ENCODE measurements at places on chromosomes 1 and 21.

GRCh38 chr1:205481629-205482151 lies 22.8 kb upstream of the CDK18 start:
- DNase-seq = no peak

DNA sequence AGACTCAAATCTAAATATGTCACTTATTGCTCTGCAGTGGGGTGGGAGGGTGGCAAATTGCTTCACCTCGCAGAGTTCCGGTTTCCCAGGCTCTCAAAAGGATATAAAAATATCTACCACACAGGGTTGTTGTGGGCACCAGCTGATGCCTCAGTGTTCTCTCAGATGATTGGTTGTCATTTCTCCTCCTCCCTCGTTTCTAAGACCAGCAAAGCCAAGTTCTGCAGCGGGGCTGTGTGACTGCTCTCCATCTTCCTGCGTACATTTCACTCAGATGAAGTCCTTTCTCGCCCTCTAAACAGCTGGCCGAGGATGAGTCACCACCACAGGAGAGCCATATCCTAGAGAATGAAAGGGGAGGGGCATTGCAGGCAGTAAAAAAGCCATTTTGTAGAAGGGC lies 35.0 kb upstream of the VWA5B1 start:
- no peak for DNase-seq

- no peak for DNase-seq
Measured at GRCh38 chr1:4071653-4072052, 171.6 kb upstream of the C1orf174 start.

DNA sequence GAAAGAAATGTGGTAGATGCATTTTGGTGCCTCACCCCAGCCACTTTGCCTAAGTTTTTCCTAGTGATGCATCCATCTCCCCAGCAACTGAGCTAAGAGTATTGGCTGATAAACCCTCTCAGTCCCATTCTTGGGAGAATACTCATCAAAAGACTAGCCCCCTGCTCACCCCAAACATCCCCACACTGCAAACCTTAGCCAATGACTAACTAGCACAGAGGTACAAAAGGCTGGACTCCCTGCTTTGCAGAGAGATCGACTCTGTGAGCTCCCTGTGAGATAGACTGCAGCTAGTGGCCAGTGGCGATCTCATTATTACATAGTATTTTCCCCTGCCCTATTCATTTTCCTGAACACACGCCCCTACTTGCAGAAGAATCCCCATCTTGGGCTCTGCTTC lies 155.3 kb downstream of the HHIPL2 start:
- DNase-seq = no peak

- DNase-seq = no peak
Measured at GRCh38 chr1:181318858-181319235, 164.5 kb upstream of the CACNA1E start.

- no peak for DNase-seq
Measured at GRCh38 chr1:199287206-199287605, 648.4 kb downstream of the PTPRC start.

- no peak for DNase-seq
Measured at GRCh38 chr1:156551066-156551643, 21.2 kb downstream of the IQGAP3 start.

DNA sequence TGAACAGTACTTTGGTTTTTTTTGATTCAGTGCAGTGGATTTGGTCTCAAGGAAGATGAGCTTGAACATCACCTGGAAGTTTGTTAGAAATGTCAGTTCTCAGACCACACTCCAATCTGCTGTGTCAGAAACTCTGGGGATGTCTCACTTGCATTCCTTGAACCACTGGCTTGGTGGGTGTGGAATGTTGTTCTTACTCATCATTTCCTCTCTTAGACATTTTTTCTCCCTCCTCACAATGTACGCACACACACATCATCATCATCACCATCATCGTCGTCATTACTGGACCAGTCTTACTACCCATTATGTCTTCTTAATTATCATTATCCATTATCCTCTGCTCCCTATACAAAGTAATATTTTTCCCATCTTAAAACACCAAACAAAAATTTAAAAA lies 91.9 kb upstream of the KCNK2 start:
- DNase-seq = peak; percentile 24

DNA sequence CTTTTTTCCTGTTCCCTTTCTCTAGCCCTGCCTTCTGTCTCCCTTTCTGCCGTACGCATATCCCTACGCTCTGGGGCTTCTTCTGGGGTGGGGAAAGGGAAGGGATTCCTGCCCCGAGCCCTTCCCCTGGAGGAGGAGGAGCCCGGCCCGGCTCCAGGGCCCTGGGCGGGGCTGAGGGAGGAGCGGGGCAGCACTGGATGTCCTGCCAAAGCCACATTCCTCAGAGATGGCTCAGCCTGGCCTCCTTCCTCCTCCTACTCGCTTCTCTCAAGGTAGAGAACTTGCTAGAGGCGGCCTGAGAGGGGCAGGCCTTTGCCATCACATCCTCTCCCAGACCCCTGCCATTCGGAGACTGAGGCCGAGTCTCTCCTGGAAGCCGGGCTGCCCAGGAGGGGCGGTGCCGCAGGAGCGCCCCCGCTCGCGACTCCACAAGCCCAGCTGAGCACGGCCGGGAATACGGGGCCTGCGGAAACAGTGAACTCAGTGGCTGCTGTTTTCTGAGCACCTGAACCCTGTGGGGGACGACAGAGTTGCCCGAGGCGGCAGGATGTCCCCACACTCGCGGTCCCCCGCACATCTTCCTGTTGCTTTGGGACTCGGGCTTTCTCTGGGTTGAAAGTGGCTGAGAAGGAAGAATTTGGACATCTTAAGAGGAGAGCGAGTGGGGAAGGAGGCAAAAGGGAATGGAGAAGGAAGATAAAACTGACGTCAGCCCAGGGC lies 12.2 kb downstream of the ADAMTSL4 start:
- DNase-seq = peak; percentile 99

GRCh38 chr1:59609245-59609644 lies 205.5 kb upstream of the HOOK1 start:
- DNase-seq = no peak

DNA sequence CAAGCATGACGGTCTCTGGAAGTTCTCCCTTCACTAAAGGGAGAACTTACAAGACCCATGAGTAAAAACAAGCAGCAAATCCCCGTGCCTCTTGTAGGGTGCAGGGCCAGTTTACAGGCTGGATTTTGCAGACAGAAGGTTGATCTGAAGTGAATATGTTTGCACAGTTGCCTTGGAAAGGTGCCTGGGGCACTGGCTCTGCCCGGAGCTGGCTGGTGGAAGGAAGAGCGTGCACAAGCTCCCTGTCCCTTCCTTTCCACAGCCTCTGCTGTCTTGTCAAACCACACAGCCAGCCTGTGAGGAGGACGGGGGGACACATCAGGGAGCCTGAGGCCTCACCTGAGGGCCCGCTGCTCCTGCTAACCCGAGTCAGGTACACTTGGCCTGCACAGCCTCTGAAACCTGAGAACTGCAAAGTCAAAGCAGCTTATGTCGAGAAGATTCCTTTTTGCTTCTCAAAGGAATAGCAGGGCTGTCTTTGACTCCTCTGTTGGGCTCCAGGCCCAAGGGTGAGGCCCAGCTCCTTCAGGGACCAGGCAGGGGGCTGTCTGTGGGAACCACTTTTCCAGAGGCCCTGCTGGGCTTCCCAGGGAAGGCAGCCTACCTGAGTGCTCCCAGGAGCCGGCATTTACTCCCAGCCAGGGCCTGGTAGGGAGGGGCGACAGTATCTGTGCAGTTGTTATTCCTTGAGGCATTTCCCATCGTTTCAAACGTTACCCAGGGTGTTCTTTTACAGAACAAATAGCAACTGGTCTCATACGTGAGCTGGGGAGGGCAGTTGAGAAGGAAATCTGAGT lies 251.5 kb downstream of the SIPA1L2 start:
- DNase-seq = no peak

DNA sequence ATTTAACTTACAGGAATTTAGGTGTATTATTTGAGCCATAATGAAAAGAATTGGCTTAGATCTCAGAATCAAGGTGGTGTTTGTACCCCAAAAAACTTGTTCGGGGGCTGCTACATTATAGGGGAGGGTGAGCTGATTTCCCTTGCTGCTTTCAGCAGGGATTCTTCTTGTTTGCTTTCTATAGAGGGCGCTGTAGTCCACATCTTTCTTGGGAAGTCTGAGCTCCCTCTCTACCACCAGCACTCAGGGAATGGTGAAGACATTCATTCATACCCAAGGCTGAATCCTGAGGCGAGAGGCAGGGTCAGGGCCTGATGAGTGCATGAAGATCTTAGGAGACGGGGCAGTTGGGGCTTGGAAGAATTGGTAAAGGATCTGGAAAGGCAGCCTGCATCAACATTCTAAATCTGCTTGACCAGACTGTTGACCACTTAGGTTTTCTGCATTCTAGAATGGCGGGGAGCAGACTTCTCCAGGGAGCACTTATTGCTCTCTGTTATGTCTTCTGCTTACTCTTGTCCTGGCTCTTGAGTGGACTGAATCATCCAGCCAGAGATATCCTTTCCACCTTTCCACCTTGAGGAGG lies 18.9 kb downstream of the SPATA46 start:
- peak; percentile 22 for DNase-seq

GRCh38 chr1:29711582-29712283 lies 475.4 kb downstream of the PTPRU start:
- peak; percentile 72 for DNase-seq

GRCh38 chr1:203146537-203146936 lies 19.0 kb downstream of the ADORA1 start:
- no peak for DNase-seq

DNA sequence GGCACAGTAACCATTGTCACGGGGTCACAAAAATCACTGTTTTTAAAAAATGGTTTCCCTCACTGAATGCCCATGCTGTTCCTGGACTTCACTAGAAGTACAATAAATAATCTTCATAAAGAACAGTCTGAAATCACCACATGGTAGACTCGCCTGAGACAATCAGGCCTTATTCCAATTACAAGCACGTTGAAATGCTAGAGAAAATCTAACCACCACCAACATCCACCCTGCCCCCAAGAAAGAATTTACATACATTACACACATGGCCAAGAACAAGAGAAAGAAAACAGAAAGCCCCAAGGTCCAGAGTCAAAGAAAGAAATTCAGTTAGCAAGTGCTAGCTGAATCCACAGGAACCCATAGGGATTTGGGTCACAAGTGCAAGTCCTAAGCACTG lies 107.0 kb upstream of the ERG start:
- no peak for DNase-seq

- no peak for DNase-seq
Measured at GRCh38 chr1:148289647-148290046, 137.6 kb upstream of the NBPF11 start.

- DNase-seq = no peak
Measured at GRCh38 chr1:25774206-25774803, 25.7 kb upstream of the SELENON start.

GRCh38 chr21:26070822-26071425 lies 99.6 kb downstream of the APP start:
- peak; percentile 68 for DNase-seq

- DNase-seq = peak; percentile 74
Measured at GRCh38 chr1:181166377-181167196, 78.1 kb downstream of the IER5 start.

DNA sequence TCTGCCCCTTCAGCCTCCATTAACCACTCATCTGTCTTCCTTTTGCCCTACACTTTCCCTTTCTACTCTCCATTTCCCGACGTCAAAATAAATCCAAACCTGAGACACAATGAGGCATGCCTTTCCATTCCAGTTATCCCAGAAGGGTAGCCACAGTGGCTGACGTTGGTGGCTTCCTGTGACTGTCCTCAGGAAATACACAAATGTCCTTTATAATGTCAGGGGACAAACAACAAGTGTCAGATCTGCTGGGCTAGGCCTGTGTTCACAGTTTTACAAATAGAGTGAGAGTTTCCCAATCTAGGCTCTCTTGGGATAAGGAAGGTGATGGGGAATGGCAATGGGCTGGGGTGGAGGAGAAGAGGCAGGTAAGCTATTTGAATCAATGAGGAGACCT lies 135.3 kb downstream of the BRINP2 start:
- DNase-seq = no peak

GRCh38 chr1:24898152-24898908 lies 31.7 kb downstream of the RUNX3 start:
- peak; percentile 46 for DNase-seq

GRCh38 chr1:209988706-209989105 lies 50.7 kb downstream of the SYT14 start:
- DNase-seq = no peak

GRCh38 chr21:30953605-30954004 lies 72.2 kb upstream of the KRTAP11-1 start:
- no peak for DNase-seq

- no peak for DNase-seq
Measured at GRCh38 chr1:116115476-116116439, 4.6 kb downstream of the MAB21L3 start.

DNA sequence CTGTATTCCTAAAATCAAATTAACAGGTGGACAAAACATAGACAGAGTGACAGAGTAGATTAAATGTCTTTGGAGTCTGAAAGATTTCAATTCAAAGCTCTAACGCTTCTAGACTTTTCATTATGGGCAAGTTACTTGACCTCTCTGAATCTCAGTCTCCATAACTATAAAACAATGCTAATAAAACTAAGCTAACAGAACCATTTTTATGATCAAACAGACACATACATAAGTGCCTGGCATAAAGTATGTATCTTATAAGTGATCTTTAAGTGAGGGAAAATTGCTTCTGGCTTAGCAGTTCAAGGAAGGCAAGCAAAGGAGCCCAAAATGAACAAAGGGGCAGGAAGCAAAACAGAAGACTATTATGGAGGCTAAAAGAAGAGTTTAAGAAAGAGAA lies 216.8 kb upstream of the TNR start:
- no peak for DNase-seq

DNA sequence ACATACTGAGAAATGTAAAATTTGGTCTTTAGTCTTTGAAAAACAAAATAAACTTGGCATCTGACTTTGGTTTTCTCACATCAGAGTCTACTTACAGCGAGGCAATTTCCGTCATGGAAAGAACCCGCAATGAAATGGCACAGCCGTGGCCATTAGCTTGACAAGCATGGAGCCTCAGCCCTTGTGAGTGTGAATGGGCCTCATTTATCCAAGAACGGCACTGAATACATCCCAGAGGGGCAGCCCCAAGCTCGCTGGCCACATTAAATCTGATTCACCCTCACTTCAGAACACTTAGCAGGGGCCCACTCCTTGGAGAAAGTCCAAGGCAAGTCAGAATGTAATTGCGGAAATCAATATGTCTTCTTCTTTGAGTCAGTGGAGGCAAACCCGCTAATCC lies 64.8 kb downstream of the ERG start:
- no peak for DNase-seq
